ENCODE measurements at places on chromosomes 11 and 22.

DNA sequence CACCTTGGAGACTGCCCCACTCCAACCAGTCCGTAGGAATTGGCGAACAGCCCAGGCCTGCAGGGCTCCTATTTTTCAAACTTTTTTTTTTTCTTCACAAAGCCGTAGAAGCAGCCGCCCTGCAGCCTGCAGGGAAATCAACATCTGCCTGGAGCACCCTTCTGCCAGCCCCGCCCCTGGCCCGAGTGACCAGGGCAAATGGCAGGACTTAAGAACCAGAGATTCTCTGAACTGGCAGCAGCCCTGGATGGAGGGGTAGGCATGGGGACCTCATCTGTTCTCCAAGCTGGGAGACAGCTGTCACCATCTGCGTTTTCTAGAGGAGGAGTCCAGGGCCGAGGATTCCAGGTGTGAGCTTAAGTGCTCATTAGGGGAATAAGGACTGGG, 5.6 kb downstream of the SCN2B start:
- no peak for DNase-seq

GRCh38 chr11:74325649-74326645, 14.5 kb upstream of the P4HA3 start:
- no peak for DNase-seq

DNA sequence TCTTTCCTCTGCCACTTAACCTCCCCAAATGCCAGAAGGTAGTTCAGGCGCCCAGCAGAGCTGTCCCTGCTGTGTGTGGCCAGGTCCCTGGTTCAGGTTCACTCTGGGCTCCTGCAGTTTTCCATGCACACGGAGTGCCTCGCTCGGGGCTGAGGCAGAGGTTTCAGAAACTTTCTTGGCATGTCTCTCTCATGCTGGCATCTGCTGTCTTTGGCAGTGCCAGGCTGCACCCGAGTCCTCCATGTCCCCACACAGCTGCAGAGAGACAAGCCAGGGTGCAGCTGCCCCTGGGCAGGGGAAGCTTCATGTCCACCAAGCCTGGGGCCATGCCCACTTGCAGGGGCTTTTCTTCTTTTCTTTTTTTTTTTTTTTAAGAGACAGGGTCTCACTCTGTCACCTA, 7.0 kb upstream of the NEFH start:
- no peak for DNase-seq

GRCh38 chr11:29318134-29318845, 698.5 kb downstream of the KCNA4 start:
- no peak for DNase-seq

- DNase-seq: no peak
Measured at GRCh38 chr11:118132385-118133151, 20.1 kb downstream of the SCN4B start.

- no peak for DNase-seq
Measured at GRCh38 chr11:10365045-10365444, 60.2 kb downstream of the ADM start.

- no peak for DNase-seq
Measured at GRCh38 chr11:561148-562003, 606 bp downstream of the RASSF7 start.

DNA sequence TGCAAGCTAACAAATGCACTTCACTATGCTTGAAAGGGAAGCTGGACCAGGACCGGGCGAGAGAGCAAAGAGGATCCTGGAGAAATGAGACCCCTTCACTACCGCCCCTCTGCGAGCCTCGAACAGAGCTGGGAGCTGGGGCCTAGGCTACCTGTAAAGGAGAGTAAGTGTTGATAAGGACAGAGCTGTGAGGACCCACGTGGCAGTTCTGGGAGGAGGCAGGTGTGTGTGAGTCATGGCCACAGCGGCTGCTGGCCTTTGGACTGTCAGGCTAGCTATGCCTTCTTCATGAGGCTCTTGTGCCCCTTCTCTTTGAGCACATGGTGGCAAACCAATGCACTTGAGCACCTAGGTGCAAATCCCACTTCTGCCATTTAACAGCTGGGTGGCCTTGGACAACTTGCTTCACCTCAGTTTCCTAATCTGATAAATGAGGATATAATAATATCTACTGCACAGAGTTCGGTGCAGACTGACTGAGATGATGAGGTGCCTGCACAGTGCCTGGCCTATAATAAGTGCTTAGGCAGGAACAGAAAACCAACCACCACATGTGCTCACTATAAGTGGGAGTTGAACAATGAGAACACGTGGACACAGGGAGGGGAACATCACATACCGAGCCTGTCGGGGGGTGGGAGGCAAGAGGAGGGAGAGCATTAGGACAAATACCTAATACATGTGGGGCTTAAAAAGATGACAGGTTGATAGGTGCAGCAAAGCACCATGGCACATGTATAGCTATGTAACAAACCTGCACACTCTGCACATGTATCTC, 35.3 kb upstream of the KCNJ11 start:
- no peak for DNase-seq

- no peak for DNase-seq
Measured at GRCh38 chr11:6410695-6411430, 8.0 kb downstream of the APBB1 start.

- DNase-seq: no peak
Measured at GRCh38 chr11:15336021-15336420, 221.3 kb downstream of the INSC start.

DNA sequence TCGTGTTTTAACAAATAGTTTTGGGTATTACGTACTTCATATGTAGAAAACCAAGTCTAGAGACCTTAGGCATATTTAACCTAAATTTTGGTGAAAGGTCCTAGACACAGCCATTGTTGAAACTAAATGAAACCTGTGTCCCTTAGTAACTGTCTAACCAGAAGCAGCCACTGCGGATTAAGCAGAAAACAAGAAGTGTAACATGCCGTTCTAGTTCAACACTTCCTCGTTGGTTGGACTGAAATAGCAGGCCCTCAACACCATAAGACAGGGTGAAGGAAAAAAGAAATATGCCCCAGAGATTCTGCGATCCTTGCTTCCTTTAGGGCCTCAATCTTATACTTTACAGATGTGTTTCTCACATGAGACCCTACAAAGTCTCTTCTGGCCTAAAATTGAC, 2.0 kb downstream of the NAA40 start:
- DNase-seq: no peak

- DNase-seq: no peak
Measured at GRCh38 chr11:31780480-31780971, 30.6 kb downstream of the PAX6 start.

DNA sequence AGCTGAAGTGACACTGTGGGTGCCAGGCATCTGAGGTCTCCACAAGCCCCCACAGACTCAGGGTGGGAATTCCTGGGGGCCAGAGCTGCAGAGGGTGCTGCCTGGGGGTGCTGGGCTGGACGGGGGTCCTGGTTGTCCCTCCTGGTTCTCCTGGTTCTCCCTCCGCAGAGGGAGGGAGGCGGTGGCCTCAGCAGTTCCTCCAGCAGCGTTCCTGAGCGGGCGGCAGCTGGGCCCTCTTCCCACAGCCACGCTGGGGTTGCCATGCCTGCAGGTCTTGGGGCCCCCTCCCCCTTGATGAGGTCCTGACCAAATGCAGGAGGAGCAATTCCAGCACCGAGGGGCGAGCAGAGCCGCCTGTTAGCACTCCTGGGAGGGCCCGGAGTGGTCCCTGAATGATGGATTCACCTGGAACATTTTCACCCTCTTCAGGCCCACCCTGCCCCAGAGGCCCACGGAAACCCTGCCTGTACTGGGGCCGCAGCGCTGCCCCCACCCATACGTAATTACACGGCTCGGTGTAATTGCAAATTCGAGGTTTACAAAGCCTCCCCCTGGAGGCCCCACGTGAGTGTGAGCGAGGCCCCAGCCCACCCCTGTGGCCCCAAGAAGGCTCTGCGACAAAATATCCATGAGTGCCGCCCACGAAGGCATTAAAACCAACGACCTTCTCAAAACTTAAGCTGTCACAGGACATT, 635 bp downstream of the C11orf21 start:
- no peak for DNase-seq

- DNase-seq: no peak
Measured at GRCh38 chr22:35977136-35977535, 51.5 kb downstream of the RBFOX2 start.

GRCh38 chr11:67267188-67268080, 1.2 kb downstream of the GRK2 start:
- DNase-seq: no peak

GRCh38 chr11:62689421-62690183, at the start of gene LRRN4CL:
Gene LRRN4CL, minus strand, starts transcription at chr11:62689530. Its CDS starts 1,022 bp downstream, at chr11:62688508.
- no peak for DNase-seq

GRCh38 chr22:23280356-23281052, 100.2 kb downstream of the BCR start:
- no peak for DNase-seq

DNA sequence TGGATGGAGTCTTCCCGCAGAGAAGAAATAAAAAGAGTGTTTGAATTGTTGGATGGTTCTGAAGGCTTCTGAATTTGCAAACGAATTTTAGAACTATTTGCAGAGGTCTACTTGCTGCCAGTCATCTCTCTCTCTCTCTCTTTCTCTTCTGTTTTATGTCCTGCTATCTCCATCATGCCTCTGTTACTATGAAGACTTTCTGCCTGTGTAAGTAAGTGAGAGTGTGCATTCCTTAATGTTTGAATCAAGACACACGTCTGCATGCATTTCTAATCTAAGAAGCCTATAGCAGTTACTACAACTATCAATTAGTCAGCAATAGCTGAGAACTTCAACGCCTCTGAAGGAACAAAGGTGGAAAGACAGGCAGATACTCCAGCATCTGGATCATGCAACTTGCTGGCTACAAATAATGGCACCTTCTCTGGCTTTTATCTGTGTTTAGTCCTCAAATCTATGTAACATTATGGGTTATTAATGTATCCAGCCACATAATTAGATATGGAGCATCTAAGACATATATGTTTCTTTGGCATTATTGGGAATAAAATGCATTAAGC, 191.5 kb upstream of the BLID start:
- no peak for DNase-seq

- DNase-seq: no peak
Measured at GRCh38 chr11:88178191-88178590, 2.9 kb upstream of the RAB38 start.

- no peak for DNase-seq
Measured at GRCh38 chr11:63603180-63603518, 11.1 kb downstream of the PLAAT3 start.

DNA sequence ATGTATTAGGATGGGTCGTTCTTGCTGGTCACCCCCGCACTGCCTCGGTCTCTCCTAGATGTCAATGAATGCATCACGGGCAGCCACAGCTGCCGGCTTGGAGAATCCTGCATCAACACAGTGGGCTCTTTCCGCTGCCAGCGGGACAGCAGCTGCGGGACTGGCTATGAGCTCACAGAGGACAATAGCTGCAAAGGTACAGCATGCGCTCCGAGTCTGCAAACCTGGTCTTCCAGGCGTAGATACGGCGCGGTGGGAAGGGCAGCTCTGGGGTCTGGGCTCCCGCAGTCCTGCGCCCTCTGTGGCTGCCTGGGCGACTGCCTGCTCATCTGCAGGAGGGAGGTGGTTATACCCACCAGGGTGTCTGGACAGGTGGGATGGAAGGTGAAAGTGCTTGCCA, 31.0 kb downstream of the FBLN1 start:
- no peak for DNase-seq

DNA sequence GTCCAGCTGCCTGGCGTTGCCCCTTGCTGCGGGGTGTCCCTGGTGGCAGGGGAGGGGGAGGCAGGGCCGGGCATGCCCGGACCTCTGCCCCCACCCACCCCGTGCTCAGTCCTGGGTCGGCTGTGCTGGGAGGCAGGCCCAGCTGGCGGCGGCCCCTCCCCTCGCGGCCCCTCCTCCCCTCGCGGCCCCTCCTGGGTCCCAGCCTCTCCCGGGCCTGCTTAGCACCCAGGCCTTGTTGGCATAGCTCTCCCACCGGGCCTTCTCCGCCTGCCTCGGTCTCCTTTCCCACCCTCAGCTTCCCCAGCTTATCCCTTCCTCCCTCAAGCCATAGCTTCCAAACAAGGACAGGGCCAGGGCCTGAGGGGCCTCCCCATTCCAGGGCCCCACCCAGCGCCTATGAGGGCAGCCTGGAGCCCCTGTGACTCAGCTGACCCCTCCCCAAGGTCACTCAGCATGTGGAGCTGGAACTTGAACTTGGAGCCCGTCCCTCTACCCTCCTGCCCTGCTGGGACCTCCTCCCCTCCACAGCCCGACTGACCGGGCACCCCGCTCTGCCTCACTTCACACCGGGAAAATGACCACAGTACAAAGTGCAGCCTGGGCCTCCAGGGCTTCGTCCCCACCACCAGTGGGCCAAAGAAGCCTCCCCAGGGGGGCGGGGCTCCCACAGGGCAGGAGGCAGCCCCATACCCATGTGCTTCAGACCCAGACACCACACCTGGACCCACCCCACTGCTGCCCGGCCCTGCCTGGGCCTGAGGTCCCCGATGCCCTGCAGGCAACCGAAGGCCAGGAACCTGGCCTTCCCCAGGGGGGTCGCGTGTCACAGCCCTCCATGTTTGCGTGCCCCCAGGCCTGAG, 1.2 kb downstream of the EPS8L2 start:
- no peak for DNase-seq

- no peak for DNase-seq
Measured at GRCh38 chr22:27514601-27515523, 286.7 kb downstream of the MN1 start.

GRCh38 chr11:17561111-17561415, 14.0 kb downstream of the OTOG start:
- no peak for DNase-seq

DNA sequence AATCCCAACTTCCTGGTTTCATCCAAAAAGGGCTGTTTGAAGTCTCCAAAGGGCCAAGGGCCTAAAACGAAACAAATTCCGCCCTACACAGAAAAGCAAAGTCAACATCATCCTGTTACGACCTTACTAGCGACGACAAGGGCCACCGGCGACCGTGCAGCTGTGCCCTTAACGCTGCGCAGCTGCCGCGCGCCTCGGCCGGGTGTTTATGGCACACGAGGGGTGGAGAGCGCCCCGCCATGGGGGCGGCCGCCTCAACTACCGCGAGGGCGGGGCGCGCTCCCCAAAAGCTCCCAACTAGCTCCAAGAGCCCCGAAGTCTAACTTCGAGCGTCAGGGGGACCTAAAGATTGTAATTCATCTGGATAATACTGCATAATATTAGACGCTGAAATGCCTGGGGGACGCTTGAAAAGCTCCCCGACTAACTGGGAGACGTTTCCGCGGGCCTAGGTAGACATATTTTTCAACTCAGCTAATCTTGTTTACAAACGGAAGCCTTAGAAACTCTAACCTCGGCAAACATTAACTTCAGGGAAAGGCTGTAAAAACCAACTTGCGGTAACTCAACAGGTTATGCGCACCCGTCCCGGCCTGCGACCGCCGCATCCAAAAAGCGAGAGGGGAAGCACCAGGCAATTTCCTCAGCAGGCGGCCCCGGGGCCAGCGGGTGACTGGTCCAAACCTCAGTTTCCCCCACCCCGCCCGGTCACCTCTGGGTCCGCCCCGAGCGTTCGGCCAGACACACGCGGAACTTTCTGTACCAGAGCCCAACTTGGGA, 694 bp downstream of the TMEM123 start:
- DNase-seq: no peak

DNA sequence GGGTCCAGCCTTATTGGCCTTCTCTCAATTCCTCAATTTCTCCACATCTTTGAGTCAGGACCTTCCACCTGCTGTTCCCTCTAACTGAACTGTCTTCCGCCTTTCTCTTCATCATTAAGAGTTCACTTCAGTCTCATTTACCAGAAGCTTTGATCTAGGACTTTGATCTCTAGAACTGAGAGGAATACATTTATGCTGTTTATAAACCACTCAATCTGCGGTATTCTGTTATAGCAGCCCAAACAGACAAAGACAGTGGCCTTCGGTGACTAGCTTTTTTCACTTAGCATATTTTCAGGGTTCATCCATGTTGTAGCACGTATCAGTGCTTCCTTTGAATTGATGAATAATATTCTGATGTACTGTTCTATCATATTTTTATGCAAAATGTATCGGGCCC, 10.5 kb downstream of the CLPB start:
- no peak for DNase-seq

GRCh38 chr22:28813772-28814518, 13.6 kb upstream of the XBP1 start:
- DNase-seq: no peak

Measured in cortex of kidney (tissue), 1 donor.